Activated CD4-positive, alpha-beta T cell treated with anti-CD3 and anti-CD28 coated beads for 36 hours (primary cell): ENCODE measurements at places on chromosomes 5 and 9.

DNA sequence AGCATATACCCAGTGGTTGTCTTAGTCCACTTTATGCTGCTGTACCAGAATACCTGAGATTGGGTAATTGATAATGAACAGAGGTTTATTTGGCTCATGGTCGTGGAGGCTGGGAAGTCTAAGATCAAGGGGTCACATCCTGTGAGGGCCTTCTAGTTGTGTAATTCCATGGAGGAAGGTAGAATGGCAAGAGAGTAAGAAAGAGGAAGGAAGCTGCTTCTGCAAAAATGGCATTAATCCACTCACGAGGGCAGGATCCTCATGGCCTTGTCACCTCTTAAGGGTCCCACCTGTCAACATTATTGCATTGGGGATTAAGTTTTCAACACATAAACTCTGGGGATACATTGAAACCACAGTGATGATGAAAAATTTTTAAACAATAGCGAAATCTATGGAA, 17.0 kb downstream of the BTNL8 start:
- DNase-seq: no peak

- no peak for DNase-seq
Measured at GRCh38 chr9:38228331-38229103, 159.5 kb upstream of the SHB start.

- DNase-seq: no peak
Measured at GRCh38 chr5:169415948-169416347, 115.0 kb upstream of the SLIT3 start.

- DNase-seq: no peak
Measured at GRCh38 chr9:133738640-133739225, 581 bp upstream of the SARDH start.

DNA sequence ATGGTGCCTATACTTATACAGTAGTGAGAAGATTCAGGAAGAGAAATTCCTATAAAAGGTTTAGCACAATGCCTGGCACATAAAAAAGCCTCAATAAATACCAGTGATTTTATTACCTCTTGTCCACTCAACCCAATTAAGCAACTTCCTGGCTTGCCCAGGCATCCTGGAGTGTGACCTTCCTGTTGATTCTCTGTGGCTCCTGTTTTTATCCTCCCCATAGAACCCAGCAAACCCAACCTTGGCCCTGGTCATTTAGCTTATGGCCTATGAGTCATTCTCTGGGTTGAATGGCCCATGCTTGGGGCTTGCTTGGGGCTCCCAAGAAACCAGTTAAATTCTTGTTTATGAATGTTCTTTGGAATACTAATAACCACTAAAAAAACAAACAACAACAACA, 21.4 kb upstream of the SPARC start:
- no peak for DNase-seq

DNA sequence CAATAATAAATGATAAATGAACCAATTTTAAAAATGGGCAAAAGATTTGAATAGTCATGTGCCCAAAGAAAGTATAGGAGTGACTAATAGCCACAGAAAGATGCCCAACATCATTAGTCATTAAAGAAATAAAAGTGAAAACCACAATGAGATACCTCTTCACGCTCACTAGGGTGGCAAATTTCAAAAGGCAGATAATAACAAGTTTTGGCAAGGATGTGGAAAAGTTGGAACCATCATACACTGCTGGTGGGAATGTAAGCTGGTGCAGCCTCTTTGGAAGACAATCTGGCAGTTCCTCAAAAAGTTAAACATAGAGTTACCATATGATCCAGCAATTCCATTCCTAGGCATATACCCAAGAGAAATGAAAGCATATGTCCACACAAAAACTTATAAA, 1819.8 kb downstream of the MAT2B start:
- no peak for DNase-seq

DNA sequence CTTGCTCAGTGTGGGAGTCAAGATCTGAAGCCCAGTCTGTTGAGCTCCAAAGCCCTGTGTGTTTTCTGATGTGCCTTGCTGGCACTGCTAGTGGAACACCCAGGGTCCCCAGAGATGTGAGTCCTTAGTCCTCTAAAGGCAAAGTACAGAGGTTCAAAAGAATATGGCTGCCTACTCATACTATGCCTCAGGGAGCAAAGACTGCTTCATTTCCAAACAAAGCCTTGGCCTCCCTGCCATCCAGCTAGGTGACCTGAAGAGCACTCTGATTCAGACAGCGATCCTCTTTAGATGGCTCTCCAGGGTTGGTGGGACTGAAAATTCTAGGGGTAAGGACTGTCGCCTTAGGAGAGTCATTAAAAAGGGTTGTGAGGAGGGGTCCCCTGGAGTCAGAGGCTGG, 2.0 kb downstream of the PRLR start:
- DNase-seq: no peak

GRCh38 chr9:27258662-27259061, 38.3 kb downstream of the EQTN start:
- no peak for DNase-seq

DNA sequence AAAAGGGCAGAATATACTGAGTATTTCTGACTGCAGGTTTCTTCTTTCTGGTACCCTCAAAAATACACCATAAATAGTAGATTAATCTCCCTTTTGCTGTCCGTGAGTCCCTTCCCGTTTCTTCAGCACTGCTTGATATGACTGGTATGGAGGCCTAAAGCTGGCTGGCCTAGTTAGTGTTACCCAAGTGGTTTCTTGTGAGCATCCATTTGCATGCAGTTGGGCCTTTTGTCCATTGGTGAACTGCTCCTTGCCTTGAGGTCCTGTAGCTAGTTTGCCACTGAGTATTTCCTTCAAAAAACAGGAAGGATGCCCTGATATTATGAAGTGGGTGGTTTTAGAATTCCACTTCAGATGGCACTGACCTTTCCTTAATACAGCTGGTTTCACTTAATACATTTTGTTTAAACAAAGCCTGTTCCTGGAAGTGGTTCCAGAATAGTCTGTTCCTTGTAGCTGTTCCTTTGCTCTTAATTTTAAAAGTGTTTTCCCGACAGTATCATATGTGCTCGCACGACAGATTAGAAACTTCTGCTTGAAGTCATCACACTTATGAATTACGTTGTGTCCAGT, 40.0 kb upstream of the ABL1 start:
- DNase-seq: no peak

DNA sequence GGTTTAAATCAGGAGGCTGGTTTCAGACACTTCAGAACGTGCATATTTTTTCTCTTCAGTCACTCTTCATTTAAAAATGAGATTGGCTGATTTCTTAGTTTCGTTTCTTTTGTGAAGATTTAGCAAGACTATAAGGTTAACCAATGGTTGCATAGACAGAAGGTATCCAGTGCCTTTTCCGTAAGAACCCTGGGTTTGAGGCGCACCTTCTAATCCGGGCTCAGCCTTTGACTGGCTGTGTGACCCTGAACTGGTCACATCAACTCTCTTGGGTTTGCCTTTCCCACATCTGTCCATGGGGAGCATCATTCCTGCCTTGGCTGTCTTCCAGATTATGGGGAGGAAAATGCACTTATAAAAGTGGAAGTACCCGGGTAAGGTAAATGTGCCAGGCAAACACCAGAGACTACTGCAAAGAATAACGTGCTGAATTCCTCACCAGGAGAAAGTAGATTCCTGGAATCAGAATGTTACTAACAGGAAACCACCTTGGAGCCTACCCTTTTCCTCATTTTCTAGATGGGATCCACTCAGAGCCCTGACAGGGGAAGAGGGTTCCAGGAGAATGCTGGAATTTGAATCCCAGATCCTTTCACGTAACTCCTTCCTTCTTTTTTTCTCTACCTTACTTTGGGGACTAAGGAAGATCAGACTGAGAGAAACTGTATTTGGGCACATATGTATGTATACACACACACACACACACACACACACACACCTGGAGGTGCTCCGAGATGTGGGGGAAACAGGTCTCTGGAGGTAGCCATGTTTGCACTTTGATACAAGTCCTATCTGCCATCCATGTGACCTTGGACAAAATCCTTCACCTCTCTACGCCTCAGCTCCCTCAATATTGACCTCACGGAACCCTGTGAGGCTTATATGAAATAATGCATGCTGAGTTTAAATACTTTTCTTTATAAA, 6.8 kb downstream of the HAND1 start:
- DNase-seq: no peak

- no peak for DNase-seq
Measured at GRCh38 chr5:149514512-149514911, 36.7 kb downstream of the CSNK1A1 start.

DNA sequence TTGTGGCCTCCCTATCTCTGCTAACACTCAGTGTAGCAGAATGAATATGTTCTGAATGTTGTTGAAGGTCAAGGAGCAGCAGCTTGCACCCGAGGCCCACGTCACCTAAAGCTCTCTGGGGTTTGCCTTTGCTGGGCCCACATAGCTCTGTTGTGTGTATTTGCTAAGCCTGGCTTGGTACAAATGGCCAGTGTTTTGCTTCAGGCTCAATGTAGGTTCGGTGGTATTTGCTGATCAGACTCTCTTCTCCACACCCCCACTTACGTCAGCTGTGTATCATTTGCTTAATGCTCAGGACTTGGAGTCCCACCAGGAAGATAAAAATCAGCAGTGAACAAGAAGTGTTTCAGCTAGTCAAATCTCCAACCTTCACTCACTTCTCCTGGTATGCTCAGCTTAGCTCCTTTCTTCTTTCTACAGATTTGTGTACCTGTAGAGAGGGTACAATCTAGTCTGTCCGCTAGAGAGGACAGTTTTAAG, 4.8 kb upstream of the RFESD start:
- DNase-seq: no peak

DNA sequence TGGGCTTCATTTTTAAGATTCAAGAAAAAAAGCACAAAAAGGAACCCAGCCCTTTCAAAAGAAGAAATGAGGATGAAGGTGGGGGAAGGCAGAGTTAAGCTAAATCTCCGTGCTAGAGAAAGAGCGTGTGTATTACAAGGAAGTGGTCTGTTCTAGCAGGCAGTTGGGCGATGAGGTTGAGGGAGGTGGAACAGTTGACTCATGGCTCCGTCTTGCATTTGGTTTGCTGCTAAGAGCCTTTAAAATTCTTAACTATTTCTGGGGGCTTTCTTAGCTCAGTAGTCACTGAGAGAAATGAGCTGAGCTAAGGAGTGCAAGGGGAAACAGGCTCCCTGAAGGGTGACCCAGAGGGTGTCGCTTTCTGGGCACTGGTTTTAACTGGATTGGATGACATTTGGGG, 117.4 kb downstream of the GCNT1 start:
- peak; percentile 87 for DNase-seq

DNA sequence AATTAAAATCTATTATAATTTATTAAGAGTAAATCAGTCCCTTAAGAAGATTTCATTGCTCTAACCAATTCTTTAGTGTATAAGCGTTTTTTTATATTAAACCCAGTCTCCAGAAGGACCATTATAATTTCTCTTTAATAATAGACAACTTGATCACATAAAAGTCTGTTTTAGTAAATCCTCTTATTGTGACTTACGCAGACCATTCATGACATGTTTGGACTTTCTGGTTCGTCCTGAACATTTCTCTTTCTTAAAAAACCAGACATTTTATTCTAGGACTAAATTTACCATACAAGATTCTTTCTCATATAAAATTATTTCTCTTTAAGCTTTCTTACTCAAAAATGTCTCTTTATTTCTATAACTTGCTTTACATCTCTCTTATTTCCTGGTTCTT, 196.2 kb upstream of the RAI14 start:
- DNase-seq: no peak

DNA sequence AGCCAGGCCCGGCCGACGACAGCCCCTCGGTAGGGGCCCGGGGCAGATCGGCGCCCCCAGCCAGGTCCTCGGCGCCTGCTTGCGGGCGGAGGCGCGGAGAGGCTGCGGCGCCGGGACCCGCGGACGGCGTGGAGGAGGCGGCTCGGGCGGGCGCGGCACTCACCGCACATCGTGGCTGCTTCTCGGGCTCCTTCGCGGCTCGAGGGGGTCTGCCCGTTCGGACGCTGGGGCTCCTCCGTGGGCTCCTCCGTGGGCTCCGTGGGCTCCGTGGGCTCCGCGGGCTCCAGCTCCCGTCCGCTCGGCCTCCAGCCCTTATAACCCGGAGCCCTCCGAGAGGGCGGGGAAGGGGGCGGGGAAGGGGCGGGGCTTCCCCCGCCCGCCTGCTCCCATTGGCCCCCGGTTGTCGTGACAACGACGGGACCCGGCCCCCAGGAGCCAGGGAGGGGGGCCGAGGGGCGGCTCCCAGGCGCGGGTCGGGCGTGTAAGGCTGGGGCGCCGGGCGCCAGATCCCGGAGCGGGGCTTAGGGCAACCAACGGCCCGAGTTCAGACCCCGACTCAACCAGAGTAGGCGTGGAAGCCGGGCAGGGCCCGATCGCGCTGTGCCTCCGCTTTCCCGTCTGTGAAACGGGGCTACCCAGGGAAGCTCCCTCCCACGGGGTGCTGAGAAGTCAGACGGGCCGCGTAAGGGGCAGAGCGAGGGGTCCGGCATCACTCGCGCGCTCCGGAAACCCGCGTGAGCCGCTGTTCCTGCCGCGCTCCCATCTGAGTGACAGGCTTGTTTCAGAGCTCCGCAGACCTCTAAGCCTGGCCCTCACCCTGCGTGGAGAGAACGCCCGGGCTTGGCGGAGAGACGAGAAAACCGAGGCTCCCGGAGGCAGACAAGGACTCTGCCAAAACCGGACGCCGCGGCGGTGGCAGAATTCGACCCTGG, at the start of gene GFPT2:
TSS of gene GFPT2 (minus strand) at position 289 of the 932 bp plus-strand sequence. CDS start at position 170, 119 bp downstream.
- peak; percentile 84 for DNase-seq

GRCh38 chr5:8060953-8061429, 192.0 kb downstream of the MTRR start:
- DNase-seq: no peak

GRCh38 chr9:81621785-81622259, 67.5 kb downstream of the TLE1 start:
- no peak for DNase-seq

DNA sequence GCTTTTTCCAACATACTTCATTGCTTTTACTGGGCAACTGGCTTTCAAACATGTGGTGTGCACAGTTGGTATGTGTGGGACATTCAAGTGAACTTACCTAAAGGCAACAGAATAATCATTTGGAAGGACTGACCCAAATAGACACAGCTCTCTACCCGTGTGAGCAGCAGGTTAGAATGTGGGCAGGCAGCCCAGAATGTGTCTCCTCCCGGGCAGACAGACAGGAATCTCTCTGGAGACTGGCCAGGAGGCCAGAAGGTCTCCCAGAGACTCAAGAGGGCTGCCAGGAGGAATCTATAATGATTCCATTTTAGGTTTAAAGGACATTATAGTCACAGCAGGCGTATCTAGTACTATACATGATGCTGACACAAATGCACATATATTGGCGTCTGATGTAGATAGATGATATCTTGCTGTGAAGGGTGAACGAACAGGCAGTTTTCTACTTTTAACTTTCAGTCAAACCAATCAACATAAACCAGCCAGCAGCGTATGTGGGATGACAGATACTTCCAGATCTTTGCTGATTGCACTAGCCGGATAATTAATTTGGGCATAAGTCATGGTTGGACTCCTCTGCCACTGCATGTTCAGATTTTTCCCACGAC, 297.4 kb upstream of the ZNF608 start:
- no peak for DNase-seq

GRCh38 chr9:111034898-111035539, 3.3 kb downstream of the LPAR1 start:
- DNase-seq: no peak

DNA sequence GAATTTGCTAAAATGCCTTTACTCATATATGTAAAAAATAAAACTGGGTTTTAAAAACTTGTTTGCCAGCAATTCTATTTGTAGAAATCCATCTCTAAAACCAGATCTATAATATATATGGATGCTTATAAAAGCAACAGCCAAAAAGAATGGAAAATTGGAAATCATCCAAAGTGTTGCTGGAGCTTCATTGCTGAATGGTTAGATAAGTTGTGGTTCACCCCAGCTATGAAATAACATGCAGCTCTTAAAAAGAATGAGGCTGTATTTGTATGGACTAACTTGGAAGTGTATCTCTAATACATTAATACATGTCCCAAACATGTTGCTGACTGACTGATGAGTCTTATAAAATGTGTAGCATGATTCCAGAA, 76.2 kb downstream of the STK10 start:
- DNase-seq: no peak

GRCh38 chr9:70413464-70413798, 1.0 kb downstream of the KLF9 start:
- DNase-seq: peak; percentile 84
